ENCODE measurements at places on chromosomes 5 and 9. TPM values are rescaled to one million over a fixed set of nuclear protein-coding genes. Genes with fewer than 3 reads are reported as not detected.

The RFESD gene
- 1.4 TPM for total RNA-seq

DNA sequence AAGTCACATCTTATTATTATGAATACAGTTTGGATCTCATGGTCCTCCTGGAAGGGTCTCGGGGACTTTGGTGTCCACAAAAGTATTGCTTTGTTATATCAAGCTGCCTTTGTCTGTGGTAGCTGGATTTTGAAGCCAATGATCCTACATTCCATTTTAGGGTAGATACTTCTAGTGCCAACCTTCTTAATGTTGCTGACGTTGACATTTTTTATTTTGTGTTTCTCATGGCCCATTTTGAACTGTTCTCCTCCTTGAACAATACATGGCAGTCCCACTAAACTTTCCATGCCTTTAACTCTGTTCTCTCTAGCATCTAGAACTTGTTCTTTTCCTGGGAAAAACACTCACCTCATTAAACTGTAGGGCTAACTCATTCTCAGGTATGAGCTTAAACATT lies 425.8 kb downstream of the KCTD16 start:
- DNase-seq = no peak

GRCh38 chr5:175687231-175687701 lies 29.4 kb downstream of the HRH2 start:
- no peak for DNase-seq

The DIMT1 gene
- 8.9 TPM for total RNA-seq

GRCh38 chr9:34744295-34745221 lies 34.6 kb upstream of the CCL21 start:
- DNase-seq = no peak

The FLT4 gene
- 0.78 TPM for total RNA-seq

DNA sequence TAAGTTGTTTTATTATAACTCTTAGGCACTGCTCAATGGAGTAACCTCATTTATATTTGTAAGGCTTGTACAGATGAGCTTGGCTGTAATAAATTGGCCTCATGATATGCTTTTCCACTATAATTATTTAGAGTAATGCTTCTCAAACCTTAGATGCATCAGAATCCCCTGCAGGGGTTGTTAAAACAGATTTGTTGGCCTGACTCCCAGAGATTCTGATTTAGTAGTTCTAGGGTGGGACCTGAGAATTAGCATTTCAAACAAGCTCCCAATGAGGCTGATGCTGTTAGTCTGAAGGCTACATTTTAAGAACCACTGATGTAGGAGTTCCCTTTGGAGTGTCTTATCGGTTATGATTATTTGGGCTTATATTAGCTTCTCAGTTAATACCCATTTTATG lies 38.2 kb upstream of the ARSB start:
- DNase-seq = no peak

The CCDC152 gene
- 4.0 TPM for total RNA-seq

DNA sequence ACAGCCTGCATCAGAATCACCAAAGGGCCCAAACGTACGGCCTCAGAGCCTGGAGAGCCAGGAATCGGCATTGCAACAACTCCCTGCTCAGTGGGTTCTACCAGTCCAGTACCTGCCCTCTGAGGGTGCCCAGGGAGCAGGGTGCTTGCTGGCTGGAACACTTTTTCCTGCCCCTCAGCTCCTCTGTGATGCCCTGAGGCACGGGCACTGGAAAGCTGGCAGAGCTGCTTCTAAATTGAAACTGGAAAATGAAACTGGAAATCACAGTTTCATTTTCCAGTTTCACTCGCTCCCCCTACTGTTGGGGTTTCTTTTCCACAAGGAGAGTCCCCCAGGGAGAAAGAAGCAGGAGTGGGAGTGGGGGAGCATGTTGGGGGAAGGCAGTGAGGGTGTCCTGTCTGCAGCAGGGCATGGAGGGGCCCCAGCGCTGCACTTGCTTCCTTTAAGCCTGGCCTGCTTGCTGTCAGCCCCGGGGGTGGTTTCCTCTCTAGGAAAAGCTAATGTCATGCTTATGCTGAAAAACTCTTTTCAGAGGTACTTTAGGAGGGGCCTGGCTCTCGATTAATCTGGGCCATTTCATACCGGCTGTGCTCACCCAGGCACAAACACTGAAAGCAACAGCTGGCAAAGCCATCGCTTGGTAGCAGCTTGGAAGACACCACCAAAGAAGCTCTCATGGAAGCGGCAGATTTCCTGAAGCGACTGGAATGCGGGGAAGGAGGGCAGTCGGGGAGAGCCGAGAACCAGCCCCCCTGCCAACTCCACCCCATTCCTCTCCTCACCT lies 26.2 kb downstream of the IRF1 start:
- DNase-seq = peak; percentile 29

DNA sequence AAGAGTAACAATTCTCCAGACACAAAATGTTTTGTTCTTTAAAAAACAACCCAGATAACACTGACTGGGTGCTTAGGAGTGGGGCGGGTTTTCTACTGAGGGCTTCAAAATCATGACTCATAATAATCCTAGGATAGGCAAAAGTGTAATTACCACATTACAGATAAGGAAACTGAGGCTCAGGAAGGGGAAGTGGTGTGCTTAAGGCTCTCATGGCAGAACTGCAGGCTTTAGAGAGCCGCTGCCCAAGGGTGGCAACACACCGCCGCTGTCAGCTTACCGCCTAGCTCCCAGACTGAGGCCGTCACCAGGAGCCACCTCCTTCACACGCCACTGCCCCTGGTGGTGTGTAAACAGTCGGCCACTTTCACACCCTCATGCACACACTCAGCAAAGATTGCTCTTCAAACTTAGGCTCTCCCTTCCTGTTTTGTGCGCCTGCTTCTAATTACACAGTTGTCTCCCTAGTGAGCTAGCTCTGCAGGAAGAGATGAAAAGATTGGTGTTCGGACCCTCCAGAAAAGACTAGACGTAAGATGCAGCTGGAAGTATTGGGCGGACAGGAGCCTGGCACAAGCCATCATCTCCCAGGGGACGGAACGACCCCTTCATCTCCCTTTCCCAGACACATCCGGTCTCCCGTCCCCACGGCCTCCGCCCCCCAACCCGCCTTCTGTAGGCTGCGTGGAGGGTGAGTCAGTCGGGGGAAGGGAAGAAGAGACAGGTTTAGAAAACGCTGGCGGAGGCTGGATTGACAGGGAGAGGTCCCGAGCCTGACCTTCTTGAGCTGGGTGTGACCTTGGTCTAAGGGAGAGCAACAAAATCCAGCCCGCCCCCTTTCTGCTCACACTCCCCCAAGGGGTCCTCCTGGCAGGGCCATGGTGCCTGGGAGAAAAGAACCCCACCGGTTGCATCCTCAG lies 162.7 kb downstream of the SYK start:
- DNase-seq = peak; percentile 31

The RASGEF1C gene
- not detected for total RNA-seq

The SV2C gene
- not detected for total RNA-seq

GRCh38 chr5:151038801-151039238 lies 18.4 kb downstream of the GPX3 start:
- DNase-seq = no peak

The ARL10 gene
- total RNA-seq = 6.8 TPM

The BTNL3 gene
- total RNA-seq = not detected

DNA sequence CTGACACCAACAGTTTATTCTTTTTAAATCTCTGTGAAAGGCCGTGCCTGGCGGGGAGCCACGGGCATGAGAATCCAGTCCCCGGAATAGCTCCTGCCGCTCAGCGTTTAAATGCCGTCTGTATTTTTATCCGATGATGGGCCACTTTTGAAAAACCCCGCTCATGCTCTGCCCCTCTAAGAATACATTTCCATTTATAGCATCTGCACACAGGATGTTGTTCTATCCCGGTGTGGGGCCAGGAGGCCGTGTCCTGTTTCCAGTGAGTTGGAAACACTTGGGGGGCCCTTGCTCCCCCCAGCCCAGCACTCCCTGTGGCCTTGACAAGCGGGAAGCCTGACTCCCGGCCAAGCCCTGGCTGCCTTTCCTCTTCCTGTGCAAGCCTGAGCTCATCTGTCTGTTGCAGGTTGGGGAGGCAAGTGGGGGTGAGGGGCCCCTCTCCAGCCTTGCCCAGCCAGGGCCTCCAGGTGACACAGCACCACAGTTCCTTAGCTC lies 39.0 kb downstream of the ERGIC1 start:
- no peak for DNase-seq

DNA sequence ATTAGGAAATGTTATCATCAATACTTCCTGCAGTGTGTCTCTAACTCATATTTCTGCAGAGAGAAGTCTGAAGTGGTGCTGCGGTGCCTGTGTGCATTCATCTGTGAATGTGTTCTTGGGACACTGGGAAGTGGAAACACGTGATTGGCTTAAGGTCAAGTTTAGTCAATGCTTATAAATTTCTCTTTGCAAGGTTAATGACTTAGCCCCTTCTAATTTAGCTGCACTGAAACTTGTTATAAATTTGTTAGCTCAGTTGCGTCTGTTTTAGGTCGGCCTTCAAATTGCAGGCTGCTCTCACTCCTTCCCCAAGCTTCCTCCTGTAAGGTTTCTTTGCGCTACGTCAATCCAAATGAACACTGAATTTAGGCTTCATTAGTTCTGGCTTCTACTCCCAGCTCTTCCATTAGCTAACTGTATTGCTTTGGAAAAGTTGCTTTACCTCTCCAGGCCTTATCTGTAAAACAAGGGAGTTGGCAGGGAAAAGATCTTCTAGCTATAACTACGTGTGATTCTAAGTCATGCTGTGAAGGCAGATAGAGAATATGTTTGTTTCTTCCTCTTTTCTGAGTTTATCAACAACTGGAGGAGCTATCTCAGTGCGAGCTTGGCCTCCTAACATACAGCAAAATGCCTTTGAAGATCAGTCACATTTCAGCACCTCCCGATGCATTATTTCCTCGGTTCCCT lies 341.8 kb downstream of the NFIB start:
- no peak for DNase-seq

The PCDHB3 gene
- not detected for total RNA-seq

The PRRT1B gene
- not detected for total RNA-seq

- no peak for DNase-seq
Observed at GRCh38 chr9:19642256-19642655, 146.6 kb downstream of the SLC24A2 start.

The GAS1 gene
- total RNA-seq = 2.8 TPM
